ENCODE measurements at places on chromosomes 11 and 22.

- DNase-seq = no peak
Measured at GRCh38 chr11:67668192-67668551, 6.3 kb downstream of the ALDH3B2 start.

GRCh38 chr11:44854086-44854485 lies 96.6 kb downstream of the TP53I11 start:
- DNase-seq = no peak

DNA sequence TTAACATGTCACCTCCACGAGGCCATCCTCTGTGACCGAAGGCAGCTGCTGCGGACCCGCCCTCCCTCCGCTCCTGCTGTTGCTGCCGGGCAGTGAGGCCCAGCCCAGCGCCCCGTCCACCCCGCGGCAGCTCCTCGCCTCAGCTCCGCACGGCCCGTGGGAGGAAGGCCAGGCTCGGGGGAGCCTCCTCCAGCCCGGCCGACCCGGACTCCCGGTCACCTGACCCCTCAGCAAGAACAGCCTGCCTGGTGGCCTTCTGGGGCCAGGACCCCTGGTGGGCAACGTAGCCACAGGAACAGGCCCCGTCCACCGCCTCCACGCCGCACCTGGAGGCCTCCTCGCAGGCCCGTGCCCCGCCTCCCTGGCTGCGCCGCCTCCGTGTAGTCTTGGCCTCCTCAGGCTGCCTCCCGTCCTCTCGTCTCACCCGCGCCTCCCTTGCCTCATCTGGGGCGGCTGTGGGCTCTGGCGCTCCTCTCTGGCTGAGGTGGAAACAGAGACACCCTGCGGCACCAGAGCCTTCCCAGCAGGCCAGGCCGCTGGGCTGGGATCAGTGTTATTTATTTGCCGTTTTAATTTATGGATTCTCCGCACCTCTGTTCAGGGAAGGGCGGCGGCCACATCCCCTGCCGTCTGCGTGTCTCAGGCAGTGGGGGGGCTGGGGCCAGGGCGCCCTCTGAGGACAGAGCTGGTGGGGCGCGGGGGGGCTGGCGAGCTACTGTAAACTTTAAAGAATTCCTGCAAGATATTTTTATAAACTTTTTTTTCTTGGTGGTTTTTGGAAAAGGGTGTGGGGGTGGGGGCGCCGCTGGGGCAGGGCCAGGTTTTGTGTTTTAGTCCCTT lies 25.4 kb downstream of the MOB2 start:
- DNase-seq = no peak

DNA sequence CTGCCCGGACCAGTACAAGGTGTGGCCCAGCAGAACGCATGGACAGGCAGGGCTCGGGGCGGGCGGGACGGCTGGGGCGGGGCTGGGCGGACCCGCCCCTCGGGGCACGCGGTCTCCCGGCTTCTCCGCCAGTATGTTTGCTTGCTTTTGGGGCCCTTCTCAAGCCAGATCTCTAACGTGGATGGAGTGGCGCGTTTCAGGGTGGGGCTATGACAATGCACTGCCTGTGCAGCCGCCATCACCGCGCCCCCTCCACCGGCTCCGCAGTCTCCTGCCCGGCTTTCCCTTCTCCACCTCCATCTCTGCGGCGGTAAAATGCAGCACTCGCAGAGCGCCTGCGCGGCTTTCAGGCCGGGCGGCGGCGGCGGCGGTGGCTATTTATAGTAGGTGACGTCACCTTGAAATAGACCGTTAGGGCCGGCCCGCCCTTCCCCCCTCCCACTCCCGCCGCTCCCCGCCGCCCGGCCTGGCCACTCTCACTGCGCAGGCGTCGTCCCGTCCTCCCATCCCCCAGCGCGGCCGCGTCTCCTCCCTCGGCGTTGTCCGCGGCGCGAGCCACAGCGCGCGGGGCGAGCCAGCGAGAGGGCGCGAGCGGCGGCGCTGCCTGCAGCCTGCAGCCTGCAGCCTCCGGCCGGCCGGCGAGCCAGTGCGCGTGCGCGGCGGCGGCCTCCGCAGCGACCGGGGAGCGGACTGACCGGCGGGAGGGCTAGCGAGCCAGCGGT lies at the start of gene YWHAH:
YWHAH (plus strand) TSS at position 558 of the 722 bp plus-strand sequence. CDS start 199 bp downstream, outside the sequence.
- peak; percentile 93 for DNase-seq

DNA sequence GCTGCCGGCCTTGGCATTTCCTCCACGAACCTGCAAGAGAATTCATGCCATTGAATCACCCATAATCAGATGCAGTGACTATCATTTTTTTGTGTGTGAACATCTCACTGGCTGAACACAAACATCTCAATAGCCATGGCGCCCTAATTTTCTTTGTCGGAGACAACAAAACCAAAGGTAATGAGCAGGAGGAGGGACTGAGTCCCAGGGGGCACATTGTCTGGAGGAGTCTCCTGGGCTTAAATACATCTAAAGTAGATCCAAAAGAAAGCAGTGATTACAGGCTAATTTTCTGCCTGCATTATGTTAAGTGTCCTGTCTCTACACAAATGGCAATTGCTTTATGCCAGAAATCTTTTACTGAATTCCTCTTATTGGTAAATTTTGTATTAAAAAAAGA lies 113.5 kb downstream of the NTM start:
- DNase-seq = no peak

Measured in WTC11 (cell line).